Kidney tubule cell (primary cell): ENCODE measurements at places on chromosomes 3 and 15.

- peak; percentile 27 for DNase-seq
Measured at GRCh38 chr3:155585384-155585783, 159.5 kb downstream of the PLCH1 start.

DNA sequence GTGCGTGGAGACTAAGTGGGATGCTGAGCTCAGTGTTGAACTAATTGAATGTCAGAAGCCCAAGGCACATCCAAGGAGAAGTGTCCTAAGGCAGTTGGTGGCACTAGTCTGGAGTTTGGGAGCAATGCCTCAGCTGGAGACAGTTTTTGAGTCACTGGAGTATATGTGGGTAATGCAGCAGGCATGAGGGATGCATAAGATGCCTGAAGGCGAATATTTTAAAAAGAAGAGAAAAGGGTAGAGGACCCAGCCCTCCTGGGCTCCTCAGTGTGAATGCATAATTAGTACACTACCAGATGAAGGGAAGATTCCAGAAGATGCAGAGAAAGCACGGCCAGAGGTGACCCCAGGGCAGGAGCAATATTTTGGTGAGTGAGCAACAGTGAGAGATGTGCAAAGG, 25.1 kb upstream of the PROK2 start:
- no peak for DNase-seq

DNA sequence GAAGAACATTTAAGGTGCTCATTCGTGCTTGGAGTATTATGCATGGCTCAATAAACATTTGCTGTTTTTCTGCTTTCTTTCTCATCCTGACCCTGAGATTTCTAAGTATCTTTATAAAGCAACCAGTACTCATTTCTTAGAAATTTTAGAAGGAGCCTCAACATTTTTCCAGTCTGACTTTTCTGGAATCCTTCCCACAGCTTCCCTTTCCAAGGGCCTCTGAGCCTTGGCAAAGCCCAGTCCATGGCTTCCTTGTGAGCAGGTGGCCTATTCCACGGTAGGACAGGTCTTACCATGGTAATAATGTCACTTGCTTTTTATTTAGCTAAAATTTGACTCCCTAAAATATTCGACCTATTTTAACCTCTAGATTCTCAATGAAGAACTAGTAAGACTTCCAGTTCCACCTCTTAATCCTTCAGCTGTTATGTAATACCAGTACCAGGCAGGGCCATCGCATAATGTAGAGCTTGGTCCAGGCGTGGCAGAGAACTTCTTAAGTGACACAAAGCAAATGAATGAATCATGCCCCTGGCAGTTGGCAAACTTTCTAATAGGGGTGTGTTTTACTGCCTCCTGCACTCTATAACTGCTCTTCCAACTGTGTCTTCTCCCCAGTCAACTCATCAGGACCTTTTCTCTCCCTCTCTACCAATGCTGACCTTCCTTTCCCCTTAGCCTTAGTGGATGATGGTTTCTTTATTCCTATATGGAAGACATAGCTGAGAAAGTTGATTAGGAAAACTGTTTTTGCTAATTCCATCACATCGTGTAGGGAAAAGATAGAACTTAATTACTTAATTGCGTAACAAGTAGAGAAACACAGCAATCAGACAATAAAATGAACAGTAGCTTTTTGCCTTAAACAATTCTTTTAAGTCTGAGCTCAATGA, 894 bp upstream of the TM4SF4 start:
- DNase-seq = peak; percentile 97

GRCh38 chr15:96359616-96360521, 29.4 kb downstream of the NR2F2 start:
- DNase-seq = peak; percentile 77

GRCh38 chr3:161838021-161838420, 341.4 kb downstream of the OTOL1 start:
- no peak for DNase-seq

- DNase-seq = no peak
Measured at GRCh38 chr3:24344784-24345439, 149.7 kb downstream of the THRB start.

DNA sequence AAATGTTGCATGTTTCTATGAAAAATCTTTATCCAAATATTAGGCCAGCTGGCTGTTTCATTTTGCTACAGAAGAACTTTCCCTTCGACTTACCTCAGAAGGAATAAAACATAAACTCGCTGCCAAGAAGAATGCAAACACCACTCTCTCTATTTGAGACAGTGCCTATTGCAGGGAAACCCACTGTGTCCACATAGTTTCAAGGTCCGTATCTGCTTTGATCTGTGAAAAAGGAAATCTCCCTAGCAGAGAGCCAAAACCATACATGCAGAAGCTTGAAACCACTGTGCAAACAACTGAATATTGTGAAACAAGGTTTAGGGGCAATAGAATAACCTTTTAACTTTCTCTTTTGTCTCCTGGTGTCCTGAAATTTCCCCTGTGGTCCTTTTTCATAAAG, 35.0 kb upstream of the CAPN7 start:
- no peak for DNase-seq

DNA sequence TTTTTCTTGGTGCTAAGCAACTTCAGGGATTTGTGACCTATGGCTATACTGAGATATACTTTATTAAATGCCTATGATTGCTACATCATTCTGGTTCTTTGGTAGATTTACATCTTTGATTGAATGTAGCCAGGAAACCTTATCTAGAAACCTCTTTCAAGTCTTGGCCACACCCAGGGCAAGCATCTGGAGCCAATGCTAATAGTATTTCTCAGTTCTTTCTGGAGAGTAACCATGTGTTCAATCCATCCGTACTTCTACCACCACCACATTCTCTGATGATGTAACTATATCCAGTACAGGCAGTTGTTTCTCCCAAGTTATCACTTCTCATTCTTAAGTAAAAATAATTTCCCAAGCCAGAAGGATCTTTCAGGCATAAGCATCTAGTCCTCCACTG, 69.0 kb downstream of the NME9 start:
- DNase-seq = no peak

DNA sequence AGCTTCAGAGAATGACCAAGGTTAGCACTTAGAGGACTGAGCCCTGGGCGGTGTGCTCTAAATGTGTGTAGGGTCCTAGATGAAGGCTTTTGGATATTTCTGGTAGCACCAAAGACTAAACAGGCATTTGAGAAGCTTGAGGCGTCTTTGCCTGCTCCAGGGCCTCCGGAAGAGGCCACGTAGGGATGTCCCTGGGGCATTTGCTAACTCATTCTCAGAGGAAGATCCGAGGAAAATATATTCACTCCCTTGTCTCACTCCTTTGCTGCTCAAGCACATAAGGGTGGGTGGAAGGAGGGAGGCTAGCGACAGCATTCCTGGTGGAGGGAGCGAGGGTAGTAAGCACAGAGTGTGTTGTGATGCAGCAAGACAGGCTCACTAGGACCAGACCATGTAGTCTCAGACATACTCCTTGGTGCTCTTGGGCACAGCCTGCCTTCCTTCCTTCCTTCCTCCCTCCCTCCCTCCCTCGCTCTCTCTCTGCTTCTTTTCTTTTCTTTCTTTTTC, 38.5 kb upstream of the XCR1 start:
- DNase-seq = no peak

- peak; percentile 47 for DNase-seq
Measured at GRCh38 chr3:171346582-171347300, 113.5 kb downstream of the TNIK start.
